Cortex of kidney (tissue), 1 donor: ENCODE measurements at places on chromosomes 5 and 9.

DNA sequence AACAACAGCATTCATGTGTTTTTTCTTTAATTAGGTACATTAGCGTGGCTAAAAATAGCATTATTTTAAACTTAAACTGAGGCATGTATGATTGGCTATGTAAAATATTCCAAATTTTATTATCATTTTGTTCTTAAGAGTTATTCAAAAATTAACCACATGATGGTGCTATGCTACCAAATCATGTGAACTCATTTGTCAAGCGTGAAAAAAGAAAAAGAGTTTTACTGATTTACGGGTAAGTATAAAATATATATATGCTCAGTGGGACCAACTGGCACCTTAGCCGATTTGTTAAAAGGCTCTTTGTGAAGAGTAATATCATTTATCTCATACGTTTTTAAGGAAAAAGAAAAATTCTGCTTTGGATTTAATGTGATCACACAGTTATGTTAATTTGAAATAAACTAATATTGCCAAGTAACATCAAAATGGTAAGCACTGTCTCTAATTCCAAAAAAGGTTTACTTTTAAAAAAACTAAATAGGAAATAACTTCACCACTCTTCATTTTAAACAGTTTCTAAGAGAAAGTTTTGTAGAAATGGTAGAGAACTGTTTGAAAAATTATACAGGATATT lies 1042.3 kb downstream of the CDH12 start:
- DNase-seq: no peak

DNA sequence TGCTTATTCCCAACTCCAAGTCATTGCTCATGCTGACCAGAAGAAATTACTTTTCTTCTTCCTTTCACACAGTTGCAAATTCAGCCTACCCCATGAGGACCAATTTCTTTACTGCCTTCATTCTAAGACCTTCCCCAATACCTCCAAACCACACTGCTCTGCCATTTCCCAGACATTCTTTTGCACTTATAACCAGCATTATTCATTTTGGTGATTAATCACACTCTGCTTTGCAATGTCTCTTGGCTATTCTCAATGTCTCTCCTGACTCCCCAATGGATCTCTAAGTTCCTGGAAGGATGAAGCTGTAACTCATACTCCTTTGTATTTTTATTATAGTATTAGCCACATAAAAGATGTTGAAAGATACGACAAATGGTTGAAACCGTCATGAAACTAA lies 105.7 kb upstream of the RANBP3L start:
- DNase-seq: no peak

DNA sequence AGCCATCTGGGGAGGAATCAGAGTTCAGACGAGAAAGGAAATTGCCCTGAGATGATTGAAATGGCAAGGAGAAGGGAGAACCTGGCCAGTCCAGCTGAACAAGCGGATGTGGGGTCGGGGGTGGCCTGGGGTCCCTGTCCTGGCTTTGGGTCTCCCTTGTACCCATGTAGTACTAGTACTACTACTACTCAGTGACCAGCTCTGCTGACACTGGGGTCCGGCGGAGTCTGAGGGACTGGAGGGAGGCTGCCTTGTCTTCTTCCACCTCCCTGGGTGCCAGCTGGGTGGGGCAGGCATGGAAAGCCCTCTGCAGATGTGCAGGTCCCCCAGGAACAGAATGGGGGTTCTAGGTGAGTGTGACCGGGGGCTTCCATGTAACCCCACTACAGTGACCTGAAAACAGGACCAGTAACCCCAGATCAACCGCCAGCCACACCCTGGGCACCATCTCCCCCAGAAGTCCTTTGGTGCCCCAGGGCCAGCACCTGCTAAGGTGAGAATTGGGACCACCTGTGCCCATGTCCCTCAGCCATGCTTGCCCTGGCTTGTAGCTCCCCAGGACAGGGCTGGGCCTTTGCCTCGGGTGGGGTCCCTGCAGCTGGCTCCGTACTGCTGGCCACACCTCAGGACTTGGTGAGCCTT lies 89.1 kb upstream of the COL5A1 start:
- DNase-seq: no peak

GRCh38 chr9:14303100-14303499 lies 10.8 kb downstream of the NFIB start:
- DNase-seq: no peak

GRCh38 chr5:132424167-132424880 lies 54.8 kb downstream of the SLC22A5 start:
- DNase-seq: no peak

- DNase-seq: no peak
These were observed 48.0 kb upstream of the DMRT3 start for GRCh38 chr9:928363-929042.

DNA sequence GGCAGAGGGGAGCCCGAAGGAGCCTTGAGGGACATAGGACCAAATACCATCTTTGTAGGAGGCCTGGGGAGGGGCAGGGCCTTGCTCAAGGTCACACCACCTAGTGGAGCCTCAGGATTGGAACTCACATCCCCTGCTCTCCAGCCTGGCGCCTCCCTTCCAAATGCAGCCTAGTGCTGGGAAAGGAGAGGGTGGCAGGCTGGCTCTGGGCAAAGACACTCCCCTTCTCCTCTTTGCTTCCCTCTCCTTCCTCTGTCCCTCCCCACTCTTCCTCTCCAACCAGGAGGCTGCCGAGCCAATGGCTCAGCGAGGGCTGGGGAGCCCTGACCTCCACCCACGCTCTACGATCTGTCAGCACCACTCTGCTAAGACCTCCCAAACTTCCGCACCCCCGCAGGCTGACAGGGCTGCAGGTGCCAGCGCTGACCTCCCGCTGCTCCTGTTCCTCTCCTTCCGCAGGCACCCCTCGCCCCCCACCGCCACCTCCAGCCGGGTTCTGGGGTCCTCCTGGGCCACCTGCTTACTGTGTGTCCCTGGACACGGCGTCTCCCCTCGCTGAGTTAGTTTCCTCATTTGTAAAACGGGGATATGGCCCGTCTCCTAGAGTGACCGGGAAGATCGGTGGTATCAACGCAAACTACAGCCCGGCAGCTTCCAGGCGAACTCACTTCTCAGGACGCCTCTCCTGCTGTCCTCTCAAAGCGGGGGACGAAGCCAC lies 52.9 kb downstream of the C9orf50 start:
- no peak for DNase-seq

- DNase-seq: no peak
These were observed 26.3 kb downstream of the SREK1 start for GRCh38 chr5:66170195-66170919.

- no peak for DNase-seq
These were observed 106.7 kb downstream of the ZNF462 start for GRCh38 chr9:106969696-106970095.
